Activated naive CD4-positive, alpha-beta T cell treated with Interleukin-2 at 50 U/mL for 16 hours (primary cell): ENCODE measurements at places on chromosomes 16 and 17.

GRCh38 chr17:4142107-4142900 lies 526 bp downstream of the ZZEF1 start:
- DNase-seq, result peak; percentile 41

GRCh38 chr17:82103553-82104451 lies 5.8 kb upstream of the FASN start:
- DNase-seq, result no peak

- peak; percentile 72 for DNase-seq
These were observed 16.7 kb downstream of the HSD11B2 start for GRCh38 chr16:67447508-67448076.

GRCh38 chr16:24297375-24297774 lies 41.2 kb downstream of the CACNG3 start:
- no peak for DNase-seq

- DNase-seq, result no peak
These were observed 58.0 kb upstream of the GSG1L start for GRCh38 chr16:28121527-28121926.

GRCh38 chr16:83973581-83974385 lies 5.7 kb downstream of the NECAB2 start:
- DNase-seq, result no peak

DNA sequence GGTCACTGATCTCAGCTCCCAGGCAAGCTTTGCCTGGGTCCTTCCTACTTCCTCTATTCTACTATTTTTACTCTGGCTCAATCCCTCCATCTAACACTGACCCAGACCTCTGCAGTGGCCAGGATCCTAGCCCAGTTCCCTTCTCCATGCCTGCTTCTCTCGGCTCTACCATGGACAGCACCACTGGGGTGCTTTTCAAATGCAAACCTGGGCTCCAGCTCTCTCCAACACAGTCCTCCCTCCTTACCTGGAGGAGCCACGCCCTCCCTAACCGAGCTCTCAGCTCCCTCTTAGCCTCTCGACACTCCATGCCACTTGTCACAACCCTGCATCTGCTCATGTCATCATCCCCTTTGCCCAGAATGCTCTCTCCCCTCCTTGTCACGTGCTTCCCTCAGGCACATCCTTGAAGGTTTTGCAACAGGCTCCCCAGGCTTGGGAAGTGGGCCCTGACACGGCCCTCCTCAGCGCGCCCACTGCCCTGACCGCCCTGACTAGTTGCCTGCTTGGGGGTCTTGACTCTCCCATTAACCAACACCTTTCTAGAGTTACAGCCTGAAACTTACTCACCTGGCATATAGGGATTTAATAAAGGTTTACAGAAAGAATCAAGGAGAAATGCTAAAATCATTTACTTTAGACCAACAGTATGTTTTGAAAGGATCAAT lies 41.6 kb downstream of the MARF1 start:
- DNase-seq, result no peak

DNA sequence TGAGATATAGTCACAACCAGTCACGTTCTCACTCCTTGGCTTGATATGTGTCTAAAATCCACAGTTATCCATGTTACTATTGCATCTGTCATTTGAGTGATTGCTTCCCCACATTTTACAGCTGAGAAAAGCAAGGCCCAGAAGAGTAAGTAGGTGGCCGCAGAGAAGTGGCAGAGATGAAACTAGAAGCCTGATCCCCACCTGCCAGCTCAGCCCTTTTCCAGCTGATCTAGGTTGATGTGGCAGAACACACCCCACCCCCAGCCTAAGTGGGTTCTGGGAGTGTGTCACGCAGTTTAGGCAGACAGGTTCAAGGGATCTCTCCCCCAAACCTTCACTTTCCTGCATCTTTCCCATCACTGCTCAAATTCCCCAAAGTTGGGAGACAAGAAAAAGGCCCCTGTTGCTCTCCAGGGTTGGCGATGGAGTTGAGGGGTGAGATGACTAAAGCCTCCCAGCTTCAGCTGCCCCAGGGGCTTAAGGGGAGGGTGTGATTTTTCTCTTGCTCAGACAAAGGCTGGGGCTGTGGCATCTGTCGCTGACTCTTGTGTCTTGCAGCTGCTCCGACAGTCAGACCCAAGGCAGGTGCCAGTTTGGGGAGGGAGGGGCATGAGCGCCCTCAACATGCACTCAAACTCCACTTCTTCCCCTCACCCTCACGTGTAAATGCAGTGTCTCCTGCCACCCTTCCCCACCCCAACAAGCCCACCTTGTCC lies 48.9 kb upstream of the LHX1 start:
- DNase-seq, result no peak

- no peak for DNase-seq
These were observed 12.7 kb downstream of the CDK5RAP3 start for GRCh38 chr17:47983492-47984223.
